ENCODE measurements at places on chromosomes 1 and 21. TPM values are rescaled to one million over a fixed set of nuclear protein-coding genes. Genes with fewer than 3 reads are reported as not detected.

The VHLL gene
- not detected for polyA plus RNA-seq

The KCNJ9 gene
- polyA plus RNA-seq = 0.01 TPM

The OR2L13 gene
- 0.04 TPM for polyA plus RNA-seq

The USP33 gene
- polyA plus RNA-seq = 24.0 TPM

The OXCT2 gene
- polyA plus RNA-seq = 1.1 TPM

The CFHR3 gene
- polyA plus RNA-seq = 0.25 TPM

The KRTAP11-1 gene
- polyA plus RNA-seq = not detected

DNA sequence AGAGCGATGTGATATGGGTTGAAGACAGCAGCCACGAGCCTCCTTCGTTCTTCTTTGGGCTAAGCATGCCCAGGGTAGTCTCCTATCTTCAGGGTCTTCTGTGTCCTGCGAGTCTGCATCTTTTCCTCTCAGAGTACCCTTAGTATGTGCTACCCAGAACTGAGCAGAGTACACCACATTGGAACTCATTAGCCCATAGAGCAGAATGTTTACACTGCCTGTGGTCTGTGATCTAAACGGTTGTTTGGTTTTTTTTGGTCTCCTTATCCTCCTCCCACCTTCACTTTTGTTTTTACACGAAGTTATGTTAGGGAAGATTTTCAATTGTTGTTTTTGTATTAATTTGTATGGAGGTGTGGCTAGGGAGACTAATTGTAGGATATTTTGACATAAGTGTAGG lies 126.4 kb downstream of the NEK7 start:
- no peak for DNase-seq

GRCh38 chr1:172779491-172779890 lies 120.6 kb downstream of the FASLG start:
- DNase-seq = no peak

DNA sequence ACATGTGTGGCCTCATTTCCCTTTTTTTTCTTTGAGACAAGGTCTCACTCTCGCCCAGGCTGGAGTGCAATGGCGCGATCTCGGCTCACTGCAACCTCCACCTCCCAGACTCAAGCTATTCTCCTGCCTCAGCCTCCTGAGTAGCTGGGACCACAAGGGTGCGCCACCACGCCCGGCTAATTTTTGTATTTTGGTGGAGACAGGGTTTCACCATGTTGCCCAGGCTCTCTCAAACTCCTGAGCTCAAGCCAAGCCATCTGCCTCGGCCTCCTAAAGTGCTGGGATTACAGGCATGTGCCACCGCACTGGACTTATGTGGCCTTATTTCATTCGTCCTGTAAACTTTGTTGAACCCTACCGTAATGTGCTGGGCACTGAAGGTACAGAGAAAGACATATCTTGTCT lies 569 bp upstream of the WARS2 start:
- DNase-seq = peak; percentile 34

DNA sequence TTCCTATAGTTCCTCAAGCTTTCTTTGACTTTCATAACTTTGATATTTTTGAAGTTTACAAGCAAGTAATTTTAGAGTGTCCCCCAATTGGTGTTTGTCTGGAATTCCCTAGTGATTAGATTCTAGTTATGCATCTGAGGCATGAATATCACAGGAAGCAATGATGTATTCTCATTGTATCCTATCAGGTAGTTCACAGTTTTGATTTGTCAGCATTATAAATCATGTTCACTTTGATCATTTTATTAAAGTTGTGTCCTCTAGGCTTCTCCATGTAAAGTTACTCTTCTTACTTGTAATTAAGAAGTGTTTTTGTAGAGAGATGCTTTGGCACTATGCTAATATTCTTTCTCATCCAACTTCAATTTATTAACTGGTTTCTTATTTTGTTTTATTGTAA lies 53.0 kb downstream of the TYW3 start:
- no peak for DNase-seq

DNA sequence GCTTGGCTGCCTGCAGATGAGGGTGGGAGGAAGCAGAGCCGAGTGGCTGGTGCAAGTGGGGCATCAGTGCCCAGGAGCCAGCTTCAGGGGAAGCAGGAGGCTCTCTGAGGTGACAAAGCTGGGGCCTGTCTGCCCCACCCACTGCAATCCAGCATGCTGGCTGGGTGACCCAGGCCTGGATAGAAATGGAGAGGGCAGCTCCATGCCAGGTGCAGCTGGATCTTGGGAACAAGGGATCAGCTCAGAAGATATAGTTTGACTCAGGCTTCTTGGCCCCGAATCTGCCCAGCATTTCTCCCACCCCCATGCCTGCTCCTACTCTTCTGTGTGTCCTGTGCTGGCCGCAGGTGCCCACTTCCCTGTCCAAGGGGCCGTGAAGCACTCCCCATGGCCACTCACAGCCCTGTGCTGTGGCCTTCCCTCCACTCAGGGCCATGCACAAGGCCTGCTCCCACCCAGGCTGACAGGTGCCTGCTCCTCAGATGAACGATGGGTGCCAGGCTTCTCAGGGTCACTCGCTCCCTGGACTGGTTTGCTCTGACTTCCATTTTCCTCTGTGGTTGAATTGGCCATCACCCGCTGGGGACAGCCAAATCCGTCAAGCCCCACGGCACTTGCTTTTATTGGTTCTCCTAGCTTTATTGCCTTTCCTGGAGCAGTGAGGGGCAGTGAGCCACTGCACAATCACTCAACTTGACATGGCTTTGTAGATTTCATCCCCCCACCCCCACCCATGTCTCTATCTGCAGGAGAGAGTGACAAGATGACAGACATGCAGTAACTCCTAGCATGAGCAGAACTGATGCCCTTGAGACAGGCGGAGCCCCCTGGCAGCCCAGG lies 174.8 kb upstream of the VAMP3 start:
- DNase-seq = no peak

GRCh38 chr1:239308701-239309333 lies 77.6 kb upstream of the CHRM3 start:
- peak; percentile 19 for DNase-seq

- no peak for DNase-seq
Observed at GRCh38 chr1:66206563-66207144, 327.3 kb upstream of the SGIP1 start.

- DNase-seq = no peak
Observed at GRCh38 chr1:80282536-80282935, 1276.0 kb upstream of the ADGRL4 start.

GRCh38 chr1:37559080-37559479 lies 2.3 kb downstream of the DNALI1 start:
- no peak for DNase-seq

- no peak for DNase-seq
Observed at GRCh38 chr1:147673406-147673805, 3.1 kb upstream of the ACP6 start.

GRCh38 chr21:44299085-44299457 lies 782 bp upstream of the PFKL start:
- DNase-seq = no peak

GRCh38 chr21:36236052-36236730 lies 79.6 kb downstream of the DOP1B start:
- no peak for DNase-seq

DNA sequence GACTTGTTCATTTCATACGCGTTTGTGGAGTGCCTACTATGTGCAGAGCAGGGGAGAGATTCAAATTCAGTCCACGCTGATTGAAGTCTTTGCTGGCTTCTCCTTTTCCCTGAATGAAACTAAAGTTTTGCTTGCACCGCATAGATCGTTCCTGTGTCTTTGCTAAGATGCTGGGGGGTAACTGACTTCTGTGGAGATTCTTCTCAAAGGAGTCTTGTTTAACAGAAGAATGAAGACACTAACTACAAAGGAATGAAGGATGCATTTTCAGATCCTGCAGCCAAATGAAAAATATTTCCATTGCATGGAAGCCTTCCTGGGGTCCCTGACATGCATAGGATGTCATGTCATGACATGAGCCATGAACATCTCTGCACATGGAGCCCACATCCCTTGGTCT lies 26.9 kb upstream of the H6PD start:
- no peak for DNase-seq

DNA sequence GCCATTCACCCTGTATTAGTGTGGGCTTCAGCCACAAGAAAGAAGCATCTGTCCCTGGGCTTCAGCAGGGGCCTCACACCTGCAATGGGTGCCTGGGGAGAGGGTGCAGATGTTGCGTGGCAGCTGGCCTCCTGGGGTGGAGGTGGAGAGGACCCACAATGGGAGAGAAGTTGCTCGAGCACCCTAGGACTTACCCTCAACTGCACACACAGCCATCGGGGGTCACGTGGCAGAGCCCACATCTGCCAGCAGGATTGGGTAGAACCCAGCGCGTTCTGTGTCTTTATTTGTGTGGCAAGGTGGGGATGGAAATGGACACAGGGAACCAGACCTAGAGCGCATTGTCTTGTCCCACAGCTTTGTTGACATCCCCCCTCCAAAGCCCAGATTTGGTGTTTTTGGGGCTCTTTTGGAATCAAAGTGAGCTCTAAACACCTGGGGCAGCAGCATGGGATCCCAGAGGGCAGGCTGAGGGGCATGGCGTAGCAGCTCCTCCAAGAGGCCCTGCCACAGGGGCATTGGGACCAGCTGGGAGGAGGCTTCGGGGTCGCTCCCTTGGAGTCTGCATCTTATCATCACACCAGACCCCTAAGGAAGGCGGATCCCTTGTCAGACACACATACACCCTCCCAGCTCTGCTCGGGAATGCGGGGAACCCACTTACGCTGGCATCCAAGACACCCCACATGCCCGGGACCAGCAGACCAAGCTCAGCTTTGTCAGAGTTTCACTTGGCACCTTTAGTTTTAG lies 5.1 kb downstream of the ABCG1 start:
- no peak for DNase-seq
